Skin of body (tissue), 3 donors: ENCODE measurements at places on chromosomes 16 and 17.

DNA sequence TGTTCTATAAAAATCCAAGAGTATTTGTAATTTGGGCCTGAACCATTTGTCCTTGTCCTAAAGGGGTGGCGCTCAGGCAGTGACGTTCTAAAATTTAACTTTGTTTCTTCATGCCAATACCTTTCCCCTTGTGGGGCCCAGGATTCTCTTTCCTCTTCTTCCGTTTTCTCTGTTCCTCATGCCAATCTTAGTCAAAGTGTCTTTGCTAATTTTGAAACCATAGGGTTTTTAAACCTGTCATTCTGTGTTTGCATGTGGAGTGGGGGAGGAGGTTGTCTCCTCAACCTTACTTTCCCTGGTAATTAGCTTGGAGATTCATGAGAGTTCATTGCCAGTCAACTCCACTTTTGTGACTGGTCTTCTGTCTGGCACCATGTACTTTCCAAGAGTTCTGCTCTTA is 337.1 kb downstream of the MAF start:
- DNase-seq = no peak

GRCh38 chr17:1709971-1710806 is at the start of gene TLCD2:
Gene TLCD2 (minus strand): TSS chr17:1710377. CDS start chr17:1710242, 135 bp downstream.
- no peak for DNase-seq

- no peak for DNase-seq
These were observed 301 bp upstream of the METTL22 start for GRCh38 chr16:8621222-8621571.

GRCh38 chr17:27906226-27906580 is 13.0 kb upstream of the LYRM9 start:
- DNase-seq = no peak

GRCh38 chr16:14423344-14423743 is 206.7 kb downstream of the PARN start:
- DNase-seq = no peak

DNA sequence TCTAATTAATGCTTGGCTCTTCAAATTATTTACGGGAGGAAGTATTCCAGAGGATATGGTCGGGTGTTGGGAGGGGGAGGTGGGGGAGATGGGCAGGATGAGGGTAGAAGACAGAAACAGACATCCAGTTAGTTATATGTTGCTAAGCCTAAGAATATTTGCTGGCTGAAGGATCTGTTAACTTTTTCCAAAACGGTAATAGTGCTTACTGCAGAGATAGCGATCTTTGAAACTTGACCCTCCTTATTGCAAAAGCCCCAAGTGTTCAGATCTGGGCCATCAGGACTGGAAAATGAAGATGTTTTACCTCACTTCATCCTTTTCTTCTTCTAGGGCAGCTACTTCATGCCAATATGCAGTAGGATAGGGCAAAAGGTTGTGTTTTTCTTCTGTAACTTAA is 27.0 kb upstream of the MMD start:
- no peak for DNase-seq

- DNase-seq = no peak
These were observed 18.0 kb upstream of the RNF135 start for GRCh38 chr17:30952638-30953393.

DNA sequence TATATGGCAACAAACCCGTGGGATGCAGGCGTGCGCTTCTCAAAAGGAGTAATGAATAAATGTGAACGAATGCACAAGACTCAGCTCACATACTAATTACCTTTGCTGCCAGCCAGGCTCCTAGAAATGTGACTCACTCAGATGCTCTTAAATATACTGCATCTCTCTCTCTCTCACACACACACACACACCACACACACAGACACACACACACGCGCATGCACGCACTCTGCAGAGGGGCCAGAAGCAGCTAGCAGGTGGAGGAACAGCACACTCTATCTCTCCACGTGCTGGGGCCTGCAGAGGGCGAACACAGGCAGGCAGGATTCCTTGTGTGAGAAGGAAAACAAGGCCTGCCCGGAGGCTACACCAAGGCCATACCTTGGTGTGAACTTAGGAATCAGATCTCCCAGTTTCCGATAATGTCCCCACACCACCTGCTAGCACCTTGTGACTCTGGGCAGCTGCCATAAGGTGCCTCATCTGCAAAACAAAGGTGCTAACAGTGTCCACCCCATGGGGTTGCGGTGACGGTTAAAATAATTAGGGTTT is 5.3 kb downstream of the GPRC5B start:
- DNase-seq = no peak

- peak; percentile 28 for DNase-seq
These were observed 34.7 kb downstream of the MYO18A start for GRCh38 chr17:29145289-29146073.

GRCh38 chr17:71455219-71455618 is 665.6 kb upstream of the SOX9 start:
- no peak for DNase-seq

DNA sequence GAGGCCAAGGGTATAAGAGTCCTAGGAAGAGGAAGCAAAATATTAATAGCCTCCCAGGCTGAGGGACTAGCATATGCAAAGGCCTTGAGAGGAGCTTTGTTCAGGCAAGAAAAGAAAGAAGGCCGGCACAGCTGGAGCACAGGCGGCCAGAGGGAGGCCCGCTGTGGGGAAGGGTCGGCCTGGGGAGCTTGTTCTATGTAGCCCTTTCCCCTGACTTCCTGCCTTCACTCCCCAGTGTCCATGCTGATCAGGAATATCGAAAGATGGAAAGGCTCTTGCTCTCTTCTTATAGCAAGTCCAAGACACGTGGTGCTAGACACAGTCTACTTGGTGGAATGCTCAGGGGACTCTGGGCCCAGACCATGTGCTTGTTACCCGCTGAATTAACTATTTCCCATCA is 27.4 kb upstream of the HAS3 start:
- no peak for DNase-seq

GRCh38 chr16:22879466-22879865 is 65.5 kb downstream of the HS3ST2 start:
- no peak for DNase-seq

DNA sequence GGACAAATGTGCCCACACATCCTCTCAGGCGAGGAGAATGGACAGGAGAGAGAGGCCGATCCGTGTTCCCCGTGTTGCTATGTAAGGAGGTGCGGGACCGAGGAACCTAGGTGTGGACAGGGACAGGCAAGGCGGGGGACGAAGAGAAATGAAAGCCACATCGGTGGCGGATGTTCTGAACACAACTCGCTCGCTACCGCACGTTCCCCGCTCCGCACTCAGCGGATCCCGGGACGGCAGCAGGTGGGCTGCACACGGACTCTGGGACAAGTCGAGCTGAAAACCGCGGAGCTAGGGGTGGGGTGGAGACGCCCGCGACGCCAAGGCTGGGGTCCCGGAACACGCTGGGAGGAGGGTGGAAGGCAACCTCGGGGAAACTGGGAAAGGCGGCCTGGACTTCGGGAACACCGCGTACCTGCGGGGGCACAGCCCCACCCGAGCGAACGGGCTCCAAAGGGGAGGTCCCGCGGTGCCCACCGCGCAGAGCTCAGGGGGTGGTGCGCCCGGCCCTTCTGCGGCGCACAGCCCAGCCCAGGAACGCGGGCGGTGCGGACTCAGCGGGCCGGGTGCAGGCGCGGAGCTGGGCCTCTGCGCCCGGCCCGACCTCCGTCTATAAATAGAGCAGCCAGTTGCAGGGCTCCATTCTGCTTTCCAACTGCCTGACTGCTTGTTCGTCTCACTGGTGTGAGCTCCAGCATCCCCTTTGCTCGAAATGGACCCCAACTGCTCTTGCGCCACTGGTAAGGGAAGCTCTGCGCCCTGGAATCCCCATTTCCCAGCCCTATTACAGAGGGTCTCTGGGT is at the start of gene MT1E:
TSS of gene MT1E (plus strand) at position 642 of the 803 bp plus-strand sequence. CDS start at position 713, 71 bp downstream.
- peak; percentile 63 for DNase-seq

GRCh38 chr17:13776027-13776551 is 174.4 kb upstream of the HS3ST3A1 start:
- peak; percentile 1 for DNase-seq

GRCh38 chr17:61247439-61247838 is 152.2 kb upstream of the TBX2 start:
- no peak for DNase-seq

DNA sequence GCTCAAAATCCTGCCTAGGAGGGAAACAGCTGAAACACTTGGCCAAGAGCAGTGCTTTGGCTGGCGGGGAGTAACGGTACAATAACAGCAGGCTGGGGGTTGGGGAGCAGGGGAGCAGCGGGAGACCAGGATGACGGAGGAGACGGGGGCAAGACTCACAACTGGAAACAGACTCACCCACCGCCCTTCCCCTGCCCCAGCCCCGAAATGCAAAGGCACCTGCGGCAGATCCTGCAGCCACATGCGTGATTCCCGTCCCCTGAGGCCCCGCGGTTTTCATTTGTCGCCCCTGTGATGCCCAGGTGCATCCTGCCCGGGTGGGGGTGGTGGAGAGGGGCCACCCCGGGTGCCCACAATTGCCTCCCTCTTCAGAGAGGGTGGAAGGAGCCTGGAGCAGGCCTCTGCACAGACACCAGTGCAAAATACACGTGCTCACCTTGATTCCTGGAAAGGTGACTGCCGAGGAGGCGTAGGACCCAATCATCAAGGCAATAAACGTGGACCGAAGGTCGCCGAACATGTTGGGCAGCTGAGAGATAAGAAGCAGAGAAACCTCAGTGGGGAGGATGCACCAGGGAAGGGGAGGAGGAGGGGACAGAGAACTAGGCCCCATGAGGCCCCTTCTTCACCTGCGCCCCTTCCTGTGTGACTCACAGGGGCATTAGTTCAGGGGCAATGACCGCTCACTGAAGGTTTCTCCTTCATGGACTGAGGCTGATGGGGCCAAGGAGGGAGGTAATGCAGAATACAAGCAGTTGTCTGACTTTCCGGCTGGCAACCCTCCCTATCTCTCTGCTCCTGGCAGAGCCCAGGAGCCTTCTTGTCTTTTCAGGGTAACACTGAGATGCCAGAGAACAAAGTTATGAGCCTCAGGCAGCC is 30.4 kb upstream of the PITPNA start:
- no peak for DNase-seq

GRCh38 chr17:48543854-48544348 is 1.0 kb downstream of the HOXB2 start:
- peak; percentile 75 for DNase-seq
